ENCODE measurements at places on chromosomes 4 and X.

GRCh38 chr4:61661960-61662359, 461.8 kb downstream of the ADGRL3 start:
- DNase-seq: no peak

DNA sequence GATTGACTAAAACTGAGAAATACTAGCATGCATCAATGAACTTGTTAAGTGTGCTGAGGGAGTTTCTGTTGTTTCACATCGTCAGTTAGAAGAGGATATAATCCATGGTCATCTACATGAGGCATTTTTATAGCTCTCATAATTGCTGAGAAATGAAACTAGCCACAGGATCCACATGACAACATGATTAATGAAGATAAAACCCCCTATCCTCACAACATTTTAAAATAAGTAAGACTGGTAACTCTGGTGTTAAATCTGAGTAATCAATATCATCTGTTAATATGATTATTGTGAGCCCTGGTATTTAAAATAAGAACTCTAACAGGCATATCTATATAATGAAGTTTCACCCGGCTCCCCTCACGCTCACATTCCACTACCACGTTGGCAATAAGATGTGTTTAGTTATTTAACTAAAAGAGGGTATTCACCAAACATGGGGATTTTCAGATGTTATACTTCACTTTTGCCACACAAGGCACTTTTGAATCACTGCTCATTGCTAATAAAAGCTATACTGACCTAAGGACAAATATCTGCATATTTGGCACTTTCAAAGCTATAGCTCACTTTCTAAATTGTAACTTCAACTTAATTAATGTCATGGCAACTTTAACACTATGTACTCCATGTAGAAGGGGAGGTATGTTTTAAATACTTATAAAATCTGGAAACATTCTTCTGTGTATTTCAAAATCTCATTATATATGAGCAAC, 6.7 kb downstream of the UNC5C start:
- DNase-seq: no peak

DNA sequence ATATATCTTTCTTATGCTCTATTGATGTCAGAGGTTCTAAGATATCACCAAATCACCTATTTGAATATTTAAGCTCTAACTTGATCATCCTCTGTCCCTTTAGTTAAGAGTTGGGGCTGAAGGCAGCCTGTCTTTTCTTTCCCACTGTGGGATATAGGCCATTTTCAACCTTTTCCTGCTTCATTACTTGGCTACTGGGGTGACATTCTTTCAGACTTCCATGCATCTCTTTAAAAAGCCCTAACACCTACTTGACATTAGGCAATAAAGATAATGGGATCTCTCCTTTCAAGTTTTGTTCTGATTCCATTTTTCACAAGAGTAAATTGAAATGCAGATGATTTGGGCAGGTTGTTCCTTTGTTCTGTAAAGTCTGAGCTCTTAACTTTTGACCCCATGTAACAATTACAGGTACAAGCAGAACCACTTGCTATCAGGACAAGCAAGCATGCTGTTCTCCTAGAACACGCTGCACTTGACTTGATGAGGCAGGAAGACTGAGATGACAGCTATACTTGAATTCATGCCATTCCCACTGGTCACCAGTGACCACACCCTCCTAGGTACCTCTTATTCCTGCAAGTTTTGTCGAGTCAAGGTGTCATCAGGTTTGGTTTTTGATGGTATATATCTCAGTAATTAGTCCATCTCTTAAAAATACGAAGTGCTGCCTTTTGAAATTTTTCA, 18.2 kb downstream of the HOPX start:
- no peak for DNase-seq

- no peak for DNase-seq
Observed at GRCh38 chrX:31219174-31219573, 147.3 kb upstream of the FTHL17 start.

DNA sequence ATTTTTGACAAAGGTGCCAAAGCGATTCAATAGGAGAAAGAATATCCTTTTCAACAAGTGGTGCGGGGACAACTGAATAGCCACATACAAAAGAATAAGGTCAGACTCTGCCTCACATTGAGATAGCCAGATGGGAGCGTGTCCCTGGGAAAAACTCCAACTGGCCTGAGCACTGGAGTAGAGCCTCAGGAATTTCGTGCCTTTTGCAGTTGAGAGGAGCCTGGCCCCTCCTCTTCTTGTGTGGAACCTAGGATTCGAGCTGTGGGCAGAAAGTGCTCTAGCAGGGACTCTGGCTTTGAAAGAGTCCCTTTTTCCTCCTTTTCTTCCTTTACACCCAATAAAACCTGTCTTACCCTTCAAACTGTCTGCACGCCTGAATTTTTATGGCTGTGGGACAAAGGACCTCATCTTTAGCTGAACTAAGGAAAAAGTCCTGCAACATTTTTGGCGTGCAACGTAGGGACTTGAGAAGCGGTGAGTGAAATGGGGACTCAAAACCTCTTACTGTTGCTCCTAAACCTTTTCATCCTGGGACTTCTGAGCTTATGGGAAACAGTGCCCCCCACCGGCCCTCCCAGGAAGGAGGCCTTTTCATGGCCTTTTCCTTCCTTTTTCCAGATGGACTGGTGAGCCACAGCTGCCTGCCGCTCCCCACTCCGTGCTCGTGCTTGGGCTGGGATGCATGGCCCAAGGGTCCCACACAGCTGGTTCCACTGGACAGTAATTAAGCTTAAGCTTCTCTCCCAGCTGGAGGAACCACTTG, 68.6 kb downstream of the BMP15 start:
- DNase-seq: no peak

GRCh38 chr4:164087733-164088132, 593.2 kb downstream of the TMA16 start:
- DNase-seq: no peak

- DNase-seq: no peak
Observed at GRCh38 chrX:39513836-39514235, 583.9 kb downstream of the BCOR start.

GRCh38 chr4:1366371-1367229, 19.6 kb downstream of the UVSSA start:
- no peak for DNase-seq

GRCh38 chr4:169136796-169137557, 126.9 kb upstream of the CBR4 start:
- no peak for DNase-seq

GRCh38 chr4:148514041-148514440, 71.8 kb upstream of the NR3C2 start:
- DNase-seq: no peak

DNA sequence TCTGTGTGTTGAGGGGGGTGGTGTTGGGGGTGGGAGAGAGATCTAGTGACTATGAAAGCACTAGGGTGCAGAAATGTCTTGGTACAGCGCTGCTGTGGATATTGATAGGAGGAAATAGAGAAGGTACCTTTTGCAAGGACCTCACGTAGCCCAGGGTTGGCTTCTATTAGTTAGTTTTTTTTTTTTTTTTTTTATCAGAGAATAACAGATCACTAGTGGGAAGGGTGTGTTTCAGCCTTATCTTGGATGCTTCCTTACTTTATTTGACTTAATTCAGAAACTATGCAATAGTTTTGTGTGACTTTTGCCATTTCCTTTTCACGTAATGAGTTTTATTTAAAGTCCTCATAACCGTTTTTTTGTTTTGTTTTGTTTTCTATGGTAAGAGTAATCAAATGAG, 16.4 kb upstream of the PGRMC2 start:
- DNase-seq: no peak

GRCh38 chrX:123049071-123049625, 134.9 kb upstream of the GRIA3 start:
- DNase-seq: no peak

DNA sequence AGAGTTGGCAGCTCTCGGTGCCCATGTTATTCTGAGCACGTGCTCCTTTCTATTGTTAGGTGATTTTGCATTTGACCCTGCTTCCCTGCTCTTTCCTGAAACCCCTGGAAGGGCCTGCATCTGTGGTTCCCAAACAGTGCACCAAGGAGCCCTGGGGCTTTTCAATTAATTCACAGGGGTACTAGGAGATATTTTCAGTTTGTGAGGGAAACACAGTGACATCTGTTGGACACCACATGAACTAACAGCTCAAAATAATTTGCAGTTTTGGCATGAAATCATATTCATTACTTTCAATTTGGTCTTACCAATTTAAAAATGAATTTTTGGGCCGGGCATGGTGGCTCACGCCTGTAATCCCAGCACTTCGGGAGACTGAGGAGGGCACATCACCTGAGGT, 156.6 kb downstream of the GATB start:
- DNase-seq: no peak

DNA sequence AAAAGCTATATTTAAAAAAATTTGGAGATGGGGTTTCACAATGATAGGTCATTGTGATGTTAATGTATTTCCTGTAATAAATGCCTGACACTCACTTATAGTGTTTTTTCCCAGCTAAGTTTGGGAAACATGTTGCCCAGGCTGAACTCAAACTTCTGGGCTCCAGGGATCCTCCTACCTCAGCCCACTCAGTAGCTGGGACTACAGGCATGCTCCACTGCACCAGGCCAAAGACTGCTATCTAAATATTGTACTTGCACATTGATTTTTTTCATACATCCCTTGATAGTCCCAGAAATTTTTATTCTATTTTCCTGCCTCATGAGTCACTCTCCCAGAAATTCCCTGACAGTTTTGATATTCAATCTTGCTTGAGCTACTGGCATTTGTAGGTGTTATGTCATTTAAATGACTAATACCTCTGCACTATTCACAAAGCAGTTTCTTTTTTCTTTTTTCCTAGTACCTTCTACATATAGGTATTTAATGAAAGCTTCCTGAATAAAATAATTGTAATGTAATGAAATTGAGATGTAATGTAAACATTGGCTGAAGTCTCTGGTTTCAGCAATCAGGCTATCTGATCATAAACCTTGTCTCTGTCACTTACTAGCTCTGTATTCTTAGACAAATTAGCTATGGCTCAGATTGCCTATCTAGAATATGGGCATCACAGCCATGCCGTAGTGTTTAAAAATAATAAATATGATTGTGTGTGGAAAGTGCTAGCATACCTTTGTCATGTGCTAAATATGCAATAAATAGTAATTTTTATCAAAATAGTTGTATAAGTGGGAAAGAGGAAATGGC, 1973.0 kb upstream of the AGA start:
- DNase-seq: no peak

GRCh38 chrX:102339312-102340298, 92.6 kb downstream of the NXF2 start:
- DNase-seq: no peak

DNA sequence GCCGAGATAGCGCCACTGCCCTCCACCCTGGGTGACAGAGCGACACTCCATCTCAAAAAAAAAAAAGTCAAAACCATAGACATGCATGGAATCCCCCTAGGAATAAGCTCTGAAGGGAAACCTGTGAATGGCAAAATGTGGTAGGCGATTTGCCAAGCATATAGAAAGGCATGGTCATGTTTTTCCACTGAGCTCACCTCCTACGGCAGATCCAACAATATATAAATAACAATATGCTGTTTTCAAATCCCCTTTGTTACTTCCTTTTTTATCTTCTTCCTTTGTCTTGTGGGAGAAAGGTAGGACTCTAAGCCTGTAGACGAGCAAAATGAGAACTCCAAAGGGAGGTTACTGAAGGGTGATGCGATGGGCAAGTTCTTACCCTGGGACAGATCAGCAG, 219.0 kb downstream of the PALLD start:
- DNase-seq: no peak

GRCh38 chrX:150967786-150968185, 15.3 kb upstream of the HMGB3 start:
- no peak for DNase-seq

DNA sequence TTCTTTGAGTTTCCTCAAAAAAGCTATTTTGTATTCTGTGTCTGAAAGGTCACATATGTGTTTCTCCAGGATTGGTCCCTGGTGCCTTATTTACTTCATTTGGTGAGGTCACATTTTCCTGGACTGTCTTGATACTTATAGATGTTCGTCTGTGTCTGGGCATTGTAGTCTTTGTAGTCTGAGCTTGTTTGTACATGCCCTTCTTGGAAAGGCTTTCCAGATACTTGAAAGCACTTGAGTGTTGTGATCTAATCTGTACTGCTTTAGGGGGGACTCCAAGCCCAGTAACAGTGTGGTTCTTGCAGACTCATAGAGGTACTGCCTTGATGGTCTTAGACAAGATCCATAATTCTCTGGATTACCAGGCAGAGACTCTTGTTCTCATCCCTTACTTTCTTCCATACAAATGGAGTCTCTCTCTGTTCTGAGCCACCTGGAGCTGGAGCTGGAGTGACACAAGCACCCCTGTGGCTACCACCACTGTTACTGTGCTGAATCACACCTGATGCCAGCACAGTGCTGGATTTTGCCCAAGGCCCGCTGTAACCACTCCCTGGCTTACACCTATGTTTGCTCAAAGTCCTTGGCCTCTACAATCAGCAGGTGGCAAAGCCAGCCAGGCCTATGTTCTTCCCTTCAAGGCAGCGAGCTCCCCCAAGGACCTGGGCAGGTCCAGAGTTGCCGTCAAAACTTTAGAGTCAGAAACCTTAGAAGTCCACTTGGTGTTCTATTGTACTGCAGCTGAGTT, 72.3 kb upstream of the EFHC2 start:
- no peak for DNase-seq

GRCh38 chr4:78596111-78596742, 44.7 kb downstream of the ANXA3 start:
- no peak for DNase-seq

DNA sequence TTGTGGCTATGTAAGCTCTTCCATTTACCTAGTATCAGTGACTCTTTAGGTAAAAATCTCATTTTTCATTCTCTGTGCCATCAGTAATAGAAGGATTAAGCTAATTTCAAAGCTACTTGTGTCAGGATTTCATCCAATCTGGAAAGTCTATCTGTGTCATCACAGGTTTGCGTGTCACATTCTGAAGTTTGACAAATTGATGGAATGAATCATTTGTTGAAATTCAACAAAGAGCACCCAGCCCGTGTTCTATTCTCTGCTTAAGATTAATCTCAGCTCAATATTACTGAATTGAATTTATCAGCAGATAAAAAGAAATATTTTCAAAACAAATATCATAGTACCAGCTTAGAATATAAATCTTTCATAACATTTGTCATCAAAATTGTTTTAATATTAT, 35.8 kb downstream of the LANCL3 start:
- DNase-seq: no peak

DNA sequence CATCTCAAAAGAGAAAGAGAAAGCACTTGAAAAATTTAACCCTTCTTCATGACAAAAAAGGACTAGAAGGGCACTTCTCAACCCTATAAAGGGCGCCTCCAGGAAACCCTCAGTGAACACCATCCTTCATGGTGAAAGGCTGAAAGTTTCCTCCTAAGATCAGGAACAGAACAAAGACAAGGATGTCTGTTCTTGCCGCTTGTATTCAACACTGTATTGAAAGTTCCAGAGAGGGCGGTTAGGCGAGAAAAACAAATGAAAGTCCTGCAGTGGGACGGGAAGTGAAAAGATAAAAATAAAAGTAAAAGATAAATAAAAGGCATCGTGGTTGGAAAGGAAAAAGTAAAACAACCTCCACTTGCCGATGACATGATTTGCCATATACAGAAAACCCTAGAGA, 50.9 kb downstream of the RNF212 start:
- no peak for DNase-seq
